Activated CD4-positive, alpha-beta T cell treated with anti-CD3 and anti-CD28 coated beads, Interleukin-2, amount 50 U/mL, for 24 hours (primary cell): ENCODE measurements at places on chromosomes 5 and 9.

DNA sequence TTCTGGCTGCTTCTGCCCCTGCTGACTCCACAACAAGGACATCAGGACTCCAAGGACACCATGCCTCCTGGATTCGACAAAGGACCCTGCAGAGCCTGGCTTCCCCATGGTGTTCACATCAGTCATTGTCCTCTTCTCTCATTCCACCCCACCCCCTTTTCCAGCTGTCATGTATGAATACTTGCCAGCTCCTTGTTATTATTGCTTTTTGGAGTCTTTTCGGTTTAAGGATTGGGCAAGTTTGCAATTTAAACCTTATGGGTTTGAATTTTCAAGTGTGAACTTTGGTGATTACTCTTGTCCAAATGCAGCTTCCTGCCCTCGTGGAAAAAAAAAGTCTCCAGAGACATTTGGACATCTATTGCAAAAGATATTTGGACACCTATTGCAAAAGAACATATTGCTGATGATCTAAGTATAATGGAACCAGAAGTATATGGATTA, 14.2 kb upstream of the LVRN start:
- no peak for DNase-seq

GRCh38 chr5:170408226-170408625, 19.1 kb upstream of the KCNMB1 start:
- no peak for DNase-seq

- DNase-seq = no peak
Measured at GRCh38 chr5:74539986-74540385, 100.5 kb downstream of the ENC1 start.

DNA sequence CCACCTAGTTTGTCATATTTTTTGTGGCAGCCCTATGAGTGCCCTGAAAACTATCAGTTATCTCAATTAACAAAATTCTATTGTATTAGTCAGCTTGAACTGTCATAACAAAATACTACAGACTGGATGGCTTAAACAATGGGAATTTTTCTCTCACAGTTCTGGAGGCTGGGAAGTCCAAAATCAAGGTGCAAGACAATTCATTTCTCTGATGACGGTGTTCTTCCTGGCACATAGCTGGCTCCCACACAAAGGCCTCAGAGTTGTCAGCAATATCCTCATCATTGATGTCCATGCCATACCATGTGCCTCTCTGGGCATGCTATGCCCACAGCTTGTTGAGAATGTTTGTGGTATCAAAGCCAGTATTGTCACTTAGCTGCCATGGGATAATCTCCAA, 691.9 kb downstream of the NR2F1-AS1 start:
- DNase-seq = no peak

GRCh38 chr5:110665184-110665726, 61.2 kb downstream of the TMEM232 start:
- DNase-seq = no peak

DNA sequence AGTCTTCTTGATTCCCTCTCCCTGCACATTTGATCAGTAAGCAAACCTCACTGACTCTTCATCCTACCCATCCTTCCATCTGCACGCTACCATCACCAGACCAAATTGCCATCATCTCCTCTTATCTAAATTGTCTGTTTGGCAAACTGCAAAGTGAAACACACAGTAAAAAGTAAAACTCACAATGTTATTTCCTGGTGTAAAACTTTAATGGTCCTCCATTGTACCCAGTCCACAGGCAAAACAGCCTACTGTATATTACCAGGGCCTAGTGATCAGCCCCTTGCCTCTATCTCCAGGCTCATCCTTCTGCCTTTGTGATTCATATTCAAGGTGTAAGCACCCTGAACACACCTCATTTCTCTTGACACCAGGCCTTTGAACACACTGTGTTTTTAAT, 83.3 kb upstream of the GPR151 start:
- no peak for DNase-seq

GRCh38 chr5:73591698-73592501, 26.4 kb downstream of the UTP15 start:
- DNase-seq = no peak

- DNase-seq = peak; percentile 31
Measured at GRCh38 chr5:36876965-36877666, 547 bp downstream of the NIPBL start.

DNA sequence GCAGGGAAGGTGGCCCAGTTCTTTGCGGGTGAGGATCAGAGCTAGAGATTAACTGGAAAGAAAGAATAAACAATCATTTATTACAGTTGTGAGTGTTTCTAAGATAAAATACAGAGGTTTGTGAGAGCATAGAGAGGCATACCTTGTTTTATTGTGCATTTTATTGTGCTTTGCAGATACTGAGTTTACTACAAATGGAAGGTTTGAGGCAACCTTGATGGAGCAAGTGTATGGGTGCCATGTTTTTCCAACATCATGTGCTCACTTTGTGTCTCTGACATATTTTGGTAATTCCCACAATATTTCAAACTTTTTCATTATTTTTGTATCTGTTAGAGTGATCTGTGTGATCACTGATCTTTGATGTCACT, 715 bp upstream of the C5orf34 start:
- DNase-seq = no peak

DNA sequence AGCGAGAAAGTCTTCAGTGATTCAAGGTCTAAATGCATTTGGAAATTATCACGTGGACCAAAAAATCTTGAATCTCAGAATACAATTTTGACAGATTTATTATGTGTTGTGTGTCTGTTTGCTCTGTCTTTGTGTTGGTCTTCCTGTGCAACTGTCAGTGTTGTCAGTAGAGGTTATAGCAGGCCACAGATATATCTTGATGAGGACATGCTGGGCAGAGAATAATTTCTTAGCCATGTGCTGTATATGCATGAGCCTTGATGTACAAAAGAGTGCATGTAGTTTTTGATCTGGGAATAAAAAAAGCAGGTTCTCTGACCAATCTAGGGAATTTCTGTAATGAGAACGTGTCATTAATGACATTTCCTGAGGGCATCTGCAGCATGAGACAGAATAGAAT, 57.6 kb downstream of the ZSWIM6 start:
- DNase-seq = no peak

DNA sequence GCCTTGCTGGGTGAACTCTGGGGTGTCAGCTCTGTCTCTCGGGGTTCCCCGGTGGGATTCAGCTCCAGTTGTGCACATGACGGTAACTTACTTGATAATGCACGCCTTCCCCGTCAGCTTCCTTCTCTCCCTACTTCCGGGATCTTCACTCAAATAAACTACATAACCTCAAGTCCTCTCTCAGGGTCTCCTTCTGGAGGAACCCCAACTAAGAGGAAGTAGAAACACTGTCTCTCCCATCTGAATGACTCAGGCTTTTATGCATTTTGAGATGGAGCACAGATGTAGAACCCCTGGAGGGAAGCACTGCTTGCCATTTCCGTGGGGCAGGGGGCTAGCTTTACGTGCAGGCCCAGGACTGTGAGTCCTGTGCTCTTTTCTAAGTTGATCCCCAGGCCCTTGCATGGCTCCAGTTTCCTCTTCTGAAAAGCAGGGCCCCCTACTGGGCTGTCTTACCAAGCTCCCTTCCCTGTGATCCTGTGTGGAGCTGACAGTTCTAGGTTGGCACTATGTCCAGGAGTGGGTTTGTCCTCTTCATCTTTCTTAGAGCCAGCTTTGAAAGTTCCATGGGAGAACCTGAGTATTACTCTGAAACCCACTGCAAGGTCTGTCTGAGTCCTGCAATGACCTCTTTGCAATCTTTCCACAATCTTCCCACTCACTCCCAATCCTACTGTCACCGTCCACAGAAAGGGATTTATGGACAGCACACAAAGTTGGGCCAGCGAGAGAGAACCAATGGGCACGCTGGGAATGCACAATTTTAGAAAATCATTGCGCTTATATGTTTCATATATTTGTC, 17.7 kb downstream of the S1PR3 start:
- no peak for DNase-seq

DNA sequence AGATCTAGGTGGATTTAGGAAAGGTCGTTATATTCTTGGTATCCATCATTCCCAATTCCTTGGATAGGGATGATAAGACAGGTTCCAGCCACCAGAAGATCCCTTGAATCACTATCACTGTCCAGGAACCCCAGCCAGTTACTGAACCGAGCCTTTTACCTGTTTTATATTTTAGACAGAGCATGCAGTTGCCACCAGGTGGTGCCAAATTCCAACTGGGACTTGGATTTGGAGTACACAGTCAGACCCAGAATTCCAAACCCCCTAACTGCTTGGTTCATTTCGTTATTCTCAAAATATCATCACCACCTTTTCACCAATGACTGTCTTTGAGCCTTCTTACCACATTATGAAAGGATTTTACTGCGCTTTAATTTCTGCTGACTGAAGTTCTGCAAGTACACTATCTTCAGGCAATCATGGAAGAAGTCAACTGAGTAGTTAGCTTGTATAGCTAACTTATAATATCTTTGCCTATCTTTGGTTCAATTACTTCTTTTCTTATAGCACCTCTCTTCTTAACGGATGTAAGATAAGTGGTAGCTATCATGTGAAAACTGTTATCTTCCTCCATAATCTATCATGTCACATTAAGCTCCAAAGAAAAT, 191.8 kb downstream of the PRR16 start:
- no peak for DNase-seq

- DNase-seq = no peak
Measured at GRCh38 chr9:137299938-137300337, 2.1 kb downstream of the NRARP start.

GRCh38 chr9:91994422-91994821, 44.4 kb upstream of the ROR2 start:
- DNase-seq = no peak

GRCh38 chr5:148467958-148468357, 84.2 kb downstream of the FBXO38 start:
- no peak for DNase-seq

- DNase-seq = peak; percentile 10
Measured at GRCh38 chr5:149317281-149318048, 27.8 kb upstream of the GRPEL2 start.

GRCh38 chr9:130171226-130172148, 717 bp upstream of the NCS1 start:
- DNase-seq = no peak
